Melanocyte of skin (primary cell): ENCODE measurements at places on chromosomes 2 and 18. TPM values are rescaled to one million over a fixed set of nuclear protein-coding genes. Genes with fewer than 3 reads are reported as not detected.

C2orf80 gene
- not detected in 2 replicates for total RNA-seq

ADD2 gene
- total RNA-seq = 0.36 and 1.4 TPM in 2 replicates

PRSS56 gene
- total RNA-seq = under 0.01 TPM in 1 of 2 replicates, not detected in the other

CSRNP3 gene
- total RNA-seq = 4.5 and 5.7 TPM in 2 replicates

ST8SIA3 gene
- total RNA-seq = not detected in 2 replicates

ARHGEF4 gene
- 1.5 and 2.0 TPM in 2 replicates for total RNA-seq

DUSP19 gene
- total RNA-seq = 3.0 and 4.3 TPM in 2 replicates

PFN4 gene
- 0.31 and 0.67 TPM in 2 replicates for total RNA-seq

MROH2A gene
- total RNA-seq = not detected in 2 replicates

CD207 gene
- total RNA-seq = not detected in 2 replicates

PLB1 gene
- total RNA-seq = 0.31 and 0.33 TPM in 2 replicates

MLPH gene
- 164 and 182 TPM in 2 replicates for total RNA-seq

SERPINB12 gene
- total RNA-seq = not detected in 2 replicates

PTPN2 gene
- 16.7 and 21.7 TPM in 2 replicates for total RNA-seq

MYO7B gene
- total RNA-seq = under 0.01 TPM in 2 replicates

DPP4 gene
- total RNA-seq = 152 and 176 TPM in 2 replicates

CD8B2 gene
- not detected in 2 replicates for total RNA-seq

UCN gene
- 0.73 and 2.1 TPM in 2 replicates for total RNA-seq

PAPOLG gene
- 18.6 and 22.1 TPM in 2 replicates for total RNA-seq

GKN2 gene
- not detected in 2 replicates for total RNA-seq

REG3G gene
- not detected in 2 replicates for total RNA-seq

RGPD3 gene
- total RNA-seq = 0.33 and 0.46 TPM in 2 replicates

PIEZO2 gene
- not detected in 2 replicates for total RNA-seq

RIT2 gene
- total RNA-seq = not detected in 2 replicates

TUBB8B gene
- total RNA-seq = not detected in 2 replicates

LAMA1 gene
- 122 and 231 TPM in 2 replicates for total RNA-seq

UGT1A5 gene
- total RNA-seq = not detected in 2 replicates

UGT1A8 gene
- not detected in 2 replicates for total RNA-seq

KRTCAP3 gene
- not detected in 2 replicates for total RNA-seq

PHLPP1 gene
- 37.0 and 54.8 TPM in 2 replicates for total RNA-seq

MARCHF7 gene
- 85.1 and 90.2 TPM in 2 replicates for total RNA-seq

HOXD8 gene
- total RNA-seq = under 0.01 TPM in 1 of 2 replicates, not detected in the other

NT5DC4 gene
- not detected in 2 replicates for total RNA-seq

DNER gene
- 0.33 and 0.62 TPM in 2 replicates for total RNA-seq

PMAIP1 gene
- 2.5 and 3.1 TPM in 2 replicates for total RNA-seq
